ENCODE measurements at places on chromosomes 6 and 20.
A peak's percentile ranks its signal among the peaks of the same experiment; 100 is the strongest.

GRCh38 chr6:72132427-72132826 is 246.1 kb downstream of the RIMS1 start:
- DNase-seq, result no peak

DNA sequence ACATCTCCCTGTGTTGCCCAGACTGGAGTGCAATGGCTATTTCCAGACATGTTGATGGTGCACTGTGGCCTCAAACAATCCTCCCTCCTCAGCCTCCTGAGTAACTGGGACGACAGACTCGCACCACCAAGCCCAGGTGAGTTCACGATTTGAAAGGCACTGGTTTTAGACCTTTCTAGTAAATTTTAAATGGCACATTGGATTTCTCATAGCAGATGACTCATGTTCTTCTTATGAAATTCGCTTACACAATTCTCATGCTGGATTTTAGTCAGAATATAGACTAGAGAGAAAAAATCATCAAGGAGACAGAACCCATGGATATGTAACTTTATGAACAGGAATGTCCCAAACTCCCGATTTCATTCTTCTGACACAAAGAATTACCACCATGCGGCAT is 18.1 kb upstream of the PXDC1 start:
- no peak for DNase-seq

DNA sequence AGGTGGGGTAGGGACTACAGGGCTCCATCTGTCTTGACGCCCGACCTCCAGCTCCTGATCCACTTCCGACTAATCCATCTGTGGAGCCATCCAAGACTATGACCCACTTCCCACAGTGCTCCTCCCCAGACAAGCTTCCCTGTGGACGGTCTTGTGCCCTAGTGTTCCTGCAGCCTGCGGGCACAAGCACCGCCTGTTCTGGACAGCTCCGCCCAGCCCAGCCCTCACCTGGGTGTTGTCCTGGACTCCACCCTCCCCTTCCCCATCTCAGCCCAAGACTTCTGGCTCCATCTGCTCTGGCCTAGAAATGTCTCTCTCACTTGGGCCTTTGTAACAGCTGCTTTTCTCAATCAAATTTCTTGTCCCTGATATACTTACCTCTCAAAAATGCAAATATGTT is 102.0 kb downstream of the MAFB start:
- no peak for DNase-seq

GRCh38 chr20:34949120-34949519 is 6.5 kb downstream of the GSS start:
- no peak for DNase-seq

DNA sequence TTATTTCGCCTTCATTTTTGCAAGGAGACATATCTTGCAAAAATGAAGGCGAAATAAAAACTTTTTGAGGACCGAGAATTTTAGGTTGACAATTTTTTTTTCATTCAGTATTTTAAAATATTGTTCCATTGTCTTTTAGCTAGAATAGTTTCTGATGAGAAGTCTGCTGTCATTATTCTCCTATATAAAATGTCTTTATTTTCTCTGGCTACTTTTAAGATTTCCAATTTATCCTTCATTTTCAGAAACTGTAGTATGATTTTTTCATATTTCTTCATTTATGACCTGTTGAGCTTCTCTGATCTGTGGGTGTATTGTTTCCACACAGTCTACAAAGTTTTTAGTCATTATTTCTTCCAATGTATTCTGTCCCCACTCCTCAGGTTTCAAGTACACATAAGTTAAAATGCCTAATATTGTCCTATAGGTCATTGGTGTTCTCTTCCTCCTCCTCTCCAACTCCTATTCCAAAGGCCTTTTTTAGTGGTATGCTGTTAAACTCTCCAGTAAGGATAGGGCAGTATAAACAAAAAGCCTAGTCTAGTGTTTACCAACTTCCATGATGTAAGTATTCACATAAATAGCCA is 15.7 kb downstream of the AHI1 start:
- DNase-seq, result no peak

DNA sequence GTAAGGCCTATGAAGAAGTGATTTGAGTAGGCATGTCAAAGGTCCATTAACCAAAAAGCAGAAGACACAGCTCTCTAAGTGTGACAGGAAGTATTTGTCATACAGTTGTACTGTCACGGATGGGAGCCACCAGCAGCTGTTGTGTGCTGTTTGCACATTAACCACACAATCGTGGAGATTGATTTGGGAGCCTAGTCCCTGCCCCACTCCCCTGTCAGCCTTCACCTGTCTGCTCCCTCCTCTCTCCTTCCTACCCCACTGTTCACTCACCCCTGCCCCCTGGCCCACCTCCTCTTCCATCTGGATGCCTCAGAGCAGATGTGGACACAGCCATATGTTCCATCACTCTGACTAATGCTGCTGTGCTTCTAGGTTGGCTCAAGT is 124.7 kb upstream of the SPACA1 start:
- no peak for DNase-seq

DNA sequence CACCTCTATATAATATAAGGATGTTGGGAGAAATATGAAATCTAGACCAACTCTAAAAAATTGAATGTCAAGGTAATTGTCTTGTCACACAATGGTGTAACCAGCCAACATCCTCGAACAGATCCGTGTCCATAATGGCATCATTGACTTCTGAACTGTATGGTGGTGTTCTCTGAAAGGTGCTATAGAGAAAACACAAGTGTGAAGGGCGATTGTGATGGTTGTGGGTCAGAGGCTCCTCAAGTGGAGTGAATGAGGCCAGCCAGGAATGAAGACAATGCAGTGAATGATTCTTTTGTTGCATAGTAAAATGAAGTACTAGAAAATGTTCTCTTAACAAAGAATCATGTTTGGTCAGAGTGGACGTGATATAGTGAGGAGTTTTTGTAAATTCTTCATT is 58.3 kb downstream of the CARMIL1 start:
- DNase-seq, result no peak

GRCh38 chr6:31426395-31427354 is 23.3 kb downstream of the MICA start:
- no peak for DNase-seq

DNA sequence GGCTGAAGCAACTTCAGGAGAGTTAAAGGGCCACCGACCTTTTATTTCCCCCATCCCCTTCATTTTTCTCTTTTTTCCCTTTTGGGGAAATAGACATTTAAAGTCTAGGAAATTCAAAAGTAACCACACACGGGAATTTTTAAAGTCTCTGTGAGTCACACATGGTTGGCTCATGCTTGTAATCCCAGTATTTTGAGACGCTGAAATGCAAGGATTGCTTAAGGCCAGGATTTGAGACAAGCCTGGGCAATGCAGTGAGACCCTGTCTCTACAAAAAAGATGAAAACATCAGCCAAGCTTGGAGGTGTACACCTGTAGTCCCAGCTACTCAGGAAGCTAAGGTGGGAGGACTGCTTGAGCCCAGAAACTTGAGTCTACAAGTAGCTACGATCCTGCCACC is 34.2 kb downstream of the KATNA1 start:
- no peak for DNase-seq

- no peak for DNase-seq
These were observed 57.8 kb downstream of the LYRM4 start for GRCh38 chr6:5202941-5203340.

- no peak for DNase-seq
These were observed 2.9 kb upstream of the HIVEP1 start for GRCh38 chr6:12009180-12009685.

DNA sequence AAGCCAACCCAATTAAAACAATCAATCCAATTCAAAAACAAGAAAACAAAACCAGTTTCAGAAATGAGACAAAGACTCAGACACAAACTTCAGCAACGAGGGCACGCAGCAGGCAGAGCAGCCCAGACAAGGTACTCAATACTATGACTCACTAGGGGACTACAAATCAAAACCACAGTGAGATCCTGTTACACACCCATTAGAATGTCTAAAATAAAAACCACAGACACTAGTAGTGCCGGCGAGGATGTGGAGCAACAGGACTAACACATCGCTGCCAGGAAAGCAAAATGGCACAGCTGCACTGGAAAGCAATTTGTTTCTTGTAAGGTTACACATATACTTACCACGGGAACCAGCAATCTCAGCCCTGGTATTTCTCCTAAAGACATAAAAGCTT is 28.4 kb upstream of the MAS1L start:
- no peak for DNase-seq

- no peak for DNase-seq
These were observed 400.4 kb downstream of the BTBD3 start for GRCh38 chr20:12318043-12318442.

GRCh38 chr6:92922216-92922806 is 497.0 kb downstream of the EPHA7 start:
- DNase-seq, result no peak

GRCh38 chr6:105993341-105994117 is 92.6 kb upstream of the PRDM1 start:
- DNase-seq, result no peak

DNA sequence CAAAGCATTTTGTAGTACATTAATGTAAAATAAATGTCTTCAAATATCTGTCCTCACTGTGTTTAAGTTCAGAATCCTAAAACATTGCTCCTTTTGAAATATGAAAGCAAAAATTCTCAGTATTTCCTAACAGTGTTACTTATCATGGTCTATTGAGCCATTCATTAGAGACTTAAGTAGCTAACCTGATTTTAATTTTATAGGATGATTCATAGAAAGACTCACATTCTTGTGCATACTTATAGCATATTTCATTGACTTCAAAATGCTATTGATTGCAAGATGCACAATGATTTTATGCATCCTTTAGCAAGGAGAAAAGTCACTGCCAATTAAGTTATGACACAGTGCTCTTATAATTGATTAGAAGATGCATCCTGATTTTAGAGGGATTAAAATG is 85.7 kb downstream of the HIVEP1 start:
- no peak for DNase-seq

DNA sequence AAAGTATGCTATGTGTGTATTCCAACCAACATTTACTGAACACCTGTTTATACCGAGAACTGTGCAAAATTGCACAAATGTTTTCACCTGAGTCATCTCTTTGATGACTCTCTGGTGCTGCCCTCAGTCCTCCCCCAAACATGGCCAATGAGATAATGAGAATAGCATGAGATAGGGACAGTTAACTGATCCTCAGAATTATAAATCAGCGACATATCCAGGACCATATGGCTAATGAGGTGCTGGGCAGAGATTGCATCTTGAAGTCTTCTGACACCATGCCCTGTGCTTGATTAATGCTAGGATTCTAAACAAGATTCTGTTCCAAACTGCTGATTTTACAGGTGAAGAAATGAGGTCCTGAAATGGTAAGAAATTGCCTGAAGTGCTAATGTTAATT is 13.0 kb downstream of the CLVS2 start:
- no peak for DNase-seq

- DNase-seq, result peak; percentile 30
These were observed 100.6 kb downstream of the DCDC2 start for GRCh38 chr6:24257282-24257681.

DNA sequence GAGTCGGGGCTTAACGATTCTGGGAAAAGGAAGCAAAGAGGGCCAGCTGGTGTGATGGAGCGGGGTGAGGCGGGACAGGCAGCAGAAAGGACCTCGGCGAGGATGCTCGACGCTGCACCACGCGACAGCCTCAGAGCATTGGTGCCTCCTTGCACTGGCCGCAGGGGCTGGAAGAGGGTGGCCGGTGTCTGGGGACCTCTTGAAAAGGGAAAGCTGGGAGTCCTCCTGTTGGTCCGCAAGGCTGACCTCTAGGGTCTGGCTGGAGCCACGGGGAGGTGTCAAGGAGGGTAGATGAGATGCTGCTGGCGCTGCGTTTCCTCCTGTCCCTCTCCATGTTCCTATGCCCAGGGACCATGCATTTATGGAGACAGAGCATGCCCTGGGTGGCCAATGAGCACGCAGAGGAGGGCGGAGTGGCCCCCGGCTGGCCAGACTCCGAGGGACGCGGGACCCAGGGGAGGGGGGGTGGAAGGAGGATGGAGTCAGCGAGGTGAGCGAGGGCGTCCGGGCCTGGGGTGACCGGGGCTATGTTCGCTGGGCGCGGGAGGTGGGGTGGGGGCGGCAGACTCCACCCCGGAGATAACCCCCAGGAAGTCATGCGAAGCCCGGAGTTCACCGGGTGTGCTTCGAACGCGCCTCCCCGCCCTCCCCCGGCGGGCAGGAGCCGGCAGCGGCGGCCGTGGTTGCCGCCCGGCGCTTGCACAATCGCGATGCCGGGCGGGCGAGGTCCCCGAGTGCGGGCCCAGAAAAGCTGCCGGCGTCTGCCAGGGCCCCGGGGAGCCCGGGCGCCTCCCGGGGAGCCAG is at the start of gene CYP24A1:
TSS of gene CYP24A1 (minus strand) at position 334 of the 804 bp plus-strand sequence. CDS start 407 bp downstream, outside the sequence.
- no peak for DNase-seq

GRCh38 chr6:101830501-101831031 is 437.1 kb downstream of the GRIK2 start:
- DNase-seq, result no peak

DNA sequence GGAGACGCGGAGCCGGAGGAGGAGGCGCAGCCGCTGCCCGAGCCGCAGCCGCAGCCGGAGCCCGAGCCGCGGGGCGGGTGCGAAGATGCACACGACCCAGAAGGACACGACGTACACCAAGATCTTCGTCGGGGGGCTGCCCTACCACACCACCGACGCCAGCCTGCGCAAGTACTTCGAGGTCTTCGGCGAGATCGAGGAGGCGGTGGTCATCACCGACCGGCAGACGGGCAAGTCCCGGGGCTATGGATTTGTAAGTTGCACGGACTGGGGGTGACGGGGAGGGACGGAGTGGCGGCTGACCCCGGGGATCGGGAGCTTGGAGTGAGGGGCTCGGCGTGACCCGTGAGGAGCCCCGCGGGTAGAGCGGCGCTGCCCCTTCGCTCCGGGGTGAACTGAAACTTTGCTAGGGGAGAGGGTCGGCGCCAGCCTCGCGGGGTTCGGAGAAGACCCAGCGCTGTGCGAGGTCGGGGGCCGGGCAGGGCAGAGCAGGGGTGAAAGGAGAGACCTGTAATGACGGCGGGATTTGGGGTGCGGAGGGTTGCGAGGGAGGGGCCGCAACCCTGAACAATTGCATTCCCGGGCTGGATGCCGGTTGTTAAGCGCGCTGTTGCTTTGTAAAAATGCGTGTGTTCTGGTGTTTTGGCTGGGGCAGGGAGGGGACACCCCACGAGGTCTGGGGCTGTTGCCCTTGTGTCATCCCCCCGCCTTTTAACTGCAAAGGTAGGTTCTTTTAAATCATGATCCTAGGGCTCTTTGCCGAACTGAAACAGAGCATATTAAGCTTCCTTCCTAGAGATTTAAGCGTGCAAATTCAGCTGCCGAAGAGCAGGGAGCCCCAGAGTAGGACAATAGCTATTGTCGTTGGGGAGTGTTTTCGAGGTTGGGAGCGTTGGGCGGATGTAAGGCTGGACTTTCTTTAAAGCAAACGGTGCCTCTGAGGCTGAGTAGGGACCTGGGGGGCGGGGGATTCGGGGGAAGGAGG is 628 bp downstream of the RBM24 start:
- DNase-seq, result no peak

DNA sequence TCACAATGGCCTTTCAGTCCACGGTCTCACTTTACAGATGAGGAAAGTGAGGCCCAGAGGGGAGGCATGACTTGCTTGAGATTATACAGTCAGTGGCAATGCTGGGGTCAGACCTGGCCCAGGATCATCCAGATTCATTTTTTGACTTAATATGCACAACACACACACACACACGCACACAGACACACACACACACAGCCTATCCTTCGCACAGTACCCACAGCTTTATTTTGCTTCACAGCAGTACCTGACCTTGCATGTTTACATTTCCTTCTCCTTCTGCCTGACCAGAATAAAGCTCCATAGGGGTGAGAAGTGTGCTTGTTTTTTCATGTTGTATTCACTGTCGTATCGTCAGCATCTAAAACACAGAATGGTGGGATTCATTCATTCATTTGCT is 79.8 kb downstream of the VEGFA start:
- no peak for DNase-seq

GRCh38 chr6:144729502-144729901 is 444.4 kb downstream of the UTRN start:
- peak; percentile 37 for DNase-seq

GRCh38 chr6:150033207-150033771 is 8.0 kb upstream of the RAET1L start:
- DNase-seq, result no peak

Measured in NCI-H2081 (cell line).